Thymus (tissue), 14 donors: ENCODE measurements at places on chromosomes 3 and 15. TPM values are rescaled to one million over a fixed set of nuclear protein-coding genes. Genes with fewer than 3 reads are reported as not detected.

The FILIP1L gene
- polyA plus RNA-seq = 15.5 TPM

The ECE2 gene
- not detected for polyA plus RNA-seq

The UNC13C gene
- 0.11 TPM for polyA plus RNA-seq

The ITGA11 gene
- 0.21 TPM for polyA plus RNA-seq

The FGD5 gene
- 2.9 TPM for polyA plus RNA-seq

The PLS1 gene
- 2.0 TPM for polyA plus RNA-seq

The SPINT1 gene
- 33.8 TPM for polyA plus RNA-seq

The LRRC31 gene
- polyA plus RNA-seq = 0.07 TPM
